Peyer's patch (tissue), 4 donors: ENCODE measurements at places on chromosomes 12 and 14.

DNA sequence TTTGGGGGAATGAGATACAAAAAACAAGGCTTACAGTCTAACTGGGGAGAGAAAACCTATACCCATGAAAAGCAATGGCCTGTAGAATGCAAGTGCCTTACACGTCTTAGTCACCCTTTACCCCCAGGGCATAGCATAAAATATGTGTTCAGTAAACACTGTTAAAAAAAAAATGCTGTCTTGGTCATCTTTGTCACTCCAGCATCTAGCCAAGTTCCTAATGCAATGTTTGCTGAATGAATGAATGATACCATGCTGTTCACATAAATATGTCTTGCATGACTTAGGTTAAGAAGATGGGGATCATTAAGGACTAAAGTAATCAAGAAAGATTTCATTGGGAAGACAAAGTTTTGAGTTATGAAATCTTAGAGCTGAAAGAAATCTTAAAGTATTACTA lies 38.5 kb downstream of the PPP2R5E start:
- no peak for DNase-seq

GRCh38 chr14:25062022-25062321 lies 12.0 kb upstream of the STXBP6 start:
- DNase-seq, result no peak

- DNase-seq, result no peak
Observed at GRCh38 chr14:74616507-74616906, 4.5 kb upstream of the LTBP2 start.

DNA sequence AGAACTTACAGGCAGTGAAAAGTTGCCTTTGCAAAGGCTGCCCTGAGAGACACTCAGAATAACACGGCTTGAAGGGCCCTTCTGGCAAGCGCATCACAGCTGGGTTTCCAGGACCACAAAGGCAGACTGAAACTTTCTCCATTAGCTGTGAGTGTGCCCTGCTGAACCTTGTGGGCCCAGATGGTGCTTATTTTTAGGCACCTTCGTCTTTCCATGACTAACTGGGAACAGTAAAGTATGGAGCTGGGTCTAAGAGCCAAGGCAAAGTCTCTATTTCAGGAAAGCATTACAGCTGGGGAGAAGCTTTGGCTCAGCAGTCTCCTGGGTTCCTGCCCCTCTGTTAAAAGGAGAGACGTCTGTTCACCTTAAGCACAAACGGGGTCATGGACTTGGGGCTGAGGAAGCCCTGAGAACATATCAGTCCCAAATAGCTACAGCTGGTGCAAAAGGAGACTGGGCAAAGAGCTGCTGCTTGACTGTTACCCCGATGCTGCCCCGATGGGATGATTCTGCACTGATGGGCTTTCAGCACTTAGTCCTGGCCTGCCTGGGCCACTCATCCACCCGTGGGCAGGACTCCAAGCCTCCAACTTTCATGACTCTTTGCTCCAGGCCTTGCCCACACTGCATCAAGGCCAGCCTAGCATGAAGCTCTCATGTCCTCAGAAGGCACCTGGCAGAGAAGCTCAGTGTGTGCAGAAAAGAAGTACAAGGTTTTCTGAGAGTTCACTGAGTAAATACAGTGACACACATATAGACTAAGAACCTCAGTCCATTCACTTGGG lies 248.3 kb downstream of the PHLDA1 start:
- no peak for DNase-seq

DNA sequence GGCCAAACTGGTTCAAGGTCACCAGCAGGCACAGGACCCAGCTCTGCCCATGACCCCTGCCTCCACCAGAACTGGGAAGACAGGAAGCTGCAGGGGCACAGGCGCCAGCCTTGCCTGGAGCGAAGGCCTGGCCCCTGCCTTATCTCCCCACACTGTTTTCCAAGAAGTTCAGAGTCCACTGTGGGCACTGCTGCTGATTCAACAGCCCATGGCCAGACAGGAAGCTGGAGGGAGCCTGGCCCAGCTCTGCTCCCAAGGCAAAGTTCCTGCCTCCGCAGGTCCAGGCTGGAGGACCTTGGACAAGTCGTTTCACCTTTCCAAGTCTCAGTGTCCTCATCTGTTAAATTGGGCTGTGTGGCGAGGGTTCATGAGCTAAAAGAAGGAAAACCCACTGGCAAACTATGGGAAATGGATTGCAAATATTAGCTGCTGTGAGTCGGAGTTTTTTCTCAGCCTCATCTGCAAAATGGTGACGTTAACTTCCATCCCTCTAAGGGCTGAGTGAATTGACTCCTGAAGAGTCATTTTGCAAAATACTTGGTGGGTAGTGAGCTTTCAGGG lies 1.2 kb downstream of the PHETA1 start:
- peak; percentile 83 for DNase-seq

DNA sequence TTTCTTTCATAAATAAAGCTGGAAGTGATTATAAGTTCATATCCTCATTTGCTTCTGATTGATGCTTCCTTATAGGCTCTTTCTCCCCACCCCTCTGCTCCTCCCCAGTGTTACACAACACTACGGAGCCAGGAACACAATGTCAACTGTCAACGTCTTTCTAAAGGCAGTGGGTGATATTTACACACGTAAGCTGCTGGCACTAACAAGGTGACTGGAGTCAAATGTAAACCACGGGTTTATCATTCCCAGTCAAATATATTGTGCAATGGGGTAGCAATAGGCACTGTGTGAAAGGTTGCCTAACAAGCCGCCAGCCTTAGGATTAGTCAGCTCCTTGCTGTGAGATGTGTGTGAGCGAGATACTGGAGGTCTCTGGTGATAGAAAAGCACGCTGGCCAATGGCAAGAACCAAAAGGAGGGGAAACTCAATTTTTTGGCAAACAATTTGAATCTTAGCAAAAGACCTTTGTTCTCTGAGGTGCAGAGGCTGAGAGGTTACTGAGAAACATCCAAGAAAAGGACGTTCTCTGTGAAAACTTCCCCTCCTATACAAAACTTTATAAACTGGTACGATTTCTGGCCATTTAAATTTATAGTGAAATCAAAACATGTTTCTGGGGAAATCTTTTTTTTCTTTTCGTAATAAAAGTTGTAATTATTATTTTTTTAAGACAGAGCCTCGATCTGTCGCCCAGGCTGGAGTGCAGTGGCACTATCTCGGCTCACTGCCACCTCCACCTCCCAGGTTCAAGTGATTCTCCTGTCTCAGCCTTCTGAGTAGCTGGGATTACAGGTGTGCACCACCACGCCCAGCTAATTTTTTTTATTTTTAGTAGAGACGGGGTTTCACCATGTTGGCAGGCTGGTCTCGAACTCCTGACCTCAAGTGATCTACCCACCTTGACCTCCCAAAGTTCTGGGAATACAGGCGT lies 22.3 kb upstream of the HECTD1 start:
- peak; percentile 84 for DNase-seq

- DNase-seq, result no peak
Observed at GRCh38 chr12:14935031-14935430, 3.3 kb downstream of the ERP27 start.

GRCh38 chr12:24507827-24508226 lies 441.1 kb downstream of the BCAT1 start:
- no peak for DNase-seq

- DNase-seq, result peak; percentile 41
Observed at GRCh38 chr12:2282318-2282717, 229.5 kb downstream of the CACNA1C start.
